Activated naive CD8-positive, alpha-beta T cell treated with anti-CD3 and anti-CD28 coated beads, Interleukin-2, amount 50 U/mL, for 24 hours (primary cell): ENCODE measurements at places on chromosomes 3 and 15.

DNA sequence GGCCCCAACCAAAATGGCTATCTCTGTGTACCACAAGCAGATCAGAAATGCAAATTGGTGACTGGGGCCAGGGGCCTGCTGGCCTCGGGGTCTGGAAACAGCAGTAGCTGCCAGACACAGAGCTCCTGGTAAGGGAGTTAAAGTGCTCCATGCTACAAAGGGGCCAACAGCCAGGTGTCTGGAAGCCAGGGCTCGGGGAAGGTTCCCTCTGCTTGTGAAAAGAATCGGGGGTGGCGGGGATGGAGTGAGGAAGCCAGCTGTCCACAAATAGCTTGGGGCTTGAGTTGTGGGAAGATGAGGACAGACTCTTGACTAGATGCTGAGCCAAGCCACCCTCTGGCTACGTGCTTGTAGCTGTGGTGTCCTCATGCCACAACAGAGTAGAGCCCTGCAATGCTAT, 39.3 kb downstream of the CHRD start:
- no peak for DNase-seq

DNA sequence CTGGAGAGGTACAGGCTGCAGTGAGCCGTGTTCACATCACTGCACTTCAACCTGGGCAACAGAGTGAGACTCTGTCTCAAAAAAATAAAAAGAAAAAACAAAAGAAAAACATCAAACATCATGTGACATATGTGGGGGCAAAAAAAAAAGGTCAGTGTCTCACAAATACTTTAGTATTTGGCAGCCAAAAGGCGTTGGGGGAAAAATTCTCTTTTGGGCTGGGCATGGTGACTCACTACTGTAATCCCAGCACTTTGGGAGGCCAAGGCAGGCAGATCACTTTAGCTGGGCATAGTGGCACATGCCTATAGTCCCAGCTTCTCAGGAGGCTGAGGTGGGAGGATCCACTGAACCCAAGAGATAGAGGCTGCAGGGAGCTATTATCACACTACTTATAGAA, 47.6 kb downstream of the TMCC1 start:
- DNase-seq: no peak

DNA sequence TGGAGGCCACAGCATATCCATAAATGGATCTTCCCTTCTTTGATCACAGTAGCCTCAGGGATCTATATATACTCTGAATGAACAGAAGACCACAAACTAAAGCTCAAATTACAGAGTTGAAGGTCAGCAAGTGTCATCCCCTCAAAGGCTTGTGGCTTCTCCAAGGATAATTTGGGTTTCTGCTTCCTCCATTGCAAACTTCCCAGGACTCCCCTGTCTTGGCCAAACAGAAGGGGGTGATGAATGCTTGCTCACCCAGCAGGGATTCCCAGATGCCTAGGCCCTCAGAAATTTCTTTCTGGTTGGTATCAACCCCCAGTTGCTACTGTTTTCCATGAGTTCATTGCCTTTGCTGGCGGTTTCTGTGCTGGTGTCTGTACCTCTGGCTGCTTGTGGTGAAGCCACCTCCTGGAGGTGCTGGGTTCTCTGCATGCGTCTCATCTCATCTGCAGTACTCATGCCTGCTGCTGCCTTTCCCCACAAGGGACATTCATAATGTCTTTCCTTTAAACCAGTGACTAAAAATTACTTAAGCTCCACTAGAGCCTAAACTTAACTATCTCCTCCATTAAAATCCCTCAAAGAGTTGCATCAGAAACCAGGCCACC, 17.7 kb downstream of the ENTPD3 start:
- DNase-seq: no peak

GRCh38 chr3:52055537-52056351, 627 bp downstream of the DUSP7 start:
- DNase-seq: peak; percentile 55

- DNase-seq: no peak
These were observed 129.3 kb downstream of the IQCH start for GRCh38 chr15:67383899-67384298.

DNA sequence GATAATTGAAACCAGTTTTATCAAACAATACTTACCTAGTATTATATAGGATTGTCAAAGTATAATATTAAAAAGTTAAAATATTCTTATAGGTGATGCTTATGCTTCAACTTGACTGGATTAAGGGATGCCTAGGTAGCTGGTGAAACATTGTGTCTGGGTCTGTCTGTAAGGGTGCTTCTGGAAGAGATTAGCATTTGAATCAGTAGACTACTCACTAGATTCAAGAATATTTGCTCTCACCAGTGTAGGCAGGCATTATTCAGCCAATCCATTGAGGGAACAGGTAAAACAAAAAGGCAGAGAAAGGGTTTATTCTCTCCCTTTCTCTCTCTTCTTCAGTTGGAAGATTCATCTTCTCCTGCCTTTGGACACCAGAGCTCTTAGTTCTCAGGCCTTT, 486.8 kb upstream of the GOLIM4 start:
- DNase-seq: no peak

DNA sequence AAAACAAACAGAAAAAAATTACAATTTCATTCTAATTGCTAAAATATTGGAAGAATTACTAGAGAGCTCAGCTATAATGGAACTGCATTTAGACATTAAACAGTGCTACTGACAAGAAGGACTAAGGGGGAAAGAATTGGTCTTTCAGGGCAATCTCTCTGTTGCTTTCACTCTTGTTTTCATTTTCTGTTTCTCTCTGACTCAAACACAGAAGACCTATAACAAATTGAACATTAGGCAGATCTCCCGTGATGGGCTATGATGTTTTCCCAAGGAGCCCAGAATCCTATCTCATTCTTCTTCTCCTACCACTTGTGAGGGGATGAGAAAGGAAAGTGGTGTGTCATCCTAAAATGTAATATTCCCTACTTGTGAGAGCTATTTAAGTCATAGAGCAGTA, 358.0 kb upstream of the TGFBR2 start:
- DNase-seq: no peak

DNA sequence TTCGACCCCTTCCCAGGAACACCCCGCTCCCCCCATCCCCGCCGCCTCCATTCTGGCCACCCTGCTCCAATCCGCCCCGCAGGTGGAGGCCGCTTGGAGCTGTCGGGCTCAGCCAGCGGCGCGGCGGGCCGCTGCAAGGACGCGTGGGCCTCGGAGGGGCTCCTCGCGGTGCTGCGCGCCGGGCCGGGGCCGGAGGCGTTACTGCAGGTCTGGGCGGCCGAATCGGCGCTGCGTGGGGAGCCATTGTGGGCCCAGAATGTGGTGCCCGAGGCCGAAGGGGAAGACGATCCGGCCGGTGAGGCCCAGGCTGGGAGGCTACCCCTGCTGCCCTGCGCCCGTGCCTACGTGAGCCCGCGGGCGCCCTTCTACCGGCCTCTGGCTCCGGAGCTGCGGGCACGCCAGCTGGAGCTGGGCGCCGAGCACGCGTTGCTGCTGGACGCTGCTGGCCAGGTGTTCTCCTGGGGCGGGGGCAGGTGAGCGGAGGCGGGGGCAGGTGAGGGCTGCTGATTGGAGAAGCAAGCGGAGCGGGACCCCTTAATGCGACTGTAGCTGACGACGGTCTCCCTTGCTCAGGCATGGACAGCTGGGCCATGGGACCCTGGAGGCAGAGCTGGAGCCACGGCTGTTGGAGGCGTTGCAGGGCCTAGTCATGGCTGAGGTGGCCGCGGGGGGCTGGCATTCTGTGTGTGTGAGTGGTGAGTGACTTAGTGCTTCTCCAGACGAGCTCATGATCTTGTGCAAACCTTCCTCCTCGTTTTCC, 2.5 kb downstream of the RCCD1 start:
- DNase-seq: no peak

- no peak for DNase-seq
These were observed 10.2 kb downstream of the CSPG4 start for GRCh38 chr15:75702436-75702835.

GRCh38 chr15:66739287-66739686, 37.3 kb downstream of the SMAD6 start:
- no peak for DNase-seq

DNA sequence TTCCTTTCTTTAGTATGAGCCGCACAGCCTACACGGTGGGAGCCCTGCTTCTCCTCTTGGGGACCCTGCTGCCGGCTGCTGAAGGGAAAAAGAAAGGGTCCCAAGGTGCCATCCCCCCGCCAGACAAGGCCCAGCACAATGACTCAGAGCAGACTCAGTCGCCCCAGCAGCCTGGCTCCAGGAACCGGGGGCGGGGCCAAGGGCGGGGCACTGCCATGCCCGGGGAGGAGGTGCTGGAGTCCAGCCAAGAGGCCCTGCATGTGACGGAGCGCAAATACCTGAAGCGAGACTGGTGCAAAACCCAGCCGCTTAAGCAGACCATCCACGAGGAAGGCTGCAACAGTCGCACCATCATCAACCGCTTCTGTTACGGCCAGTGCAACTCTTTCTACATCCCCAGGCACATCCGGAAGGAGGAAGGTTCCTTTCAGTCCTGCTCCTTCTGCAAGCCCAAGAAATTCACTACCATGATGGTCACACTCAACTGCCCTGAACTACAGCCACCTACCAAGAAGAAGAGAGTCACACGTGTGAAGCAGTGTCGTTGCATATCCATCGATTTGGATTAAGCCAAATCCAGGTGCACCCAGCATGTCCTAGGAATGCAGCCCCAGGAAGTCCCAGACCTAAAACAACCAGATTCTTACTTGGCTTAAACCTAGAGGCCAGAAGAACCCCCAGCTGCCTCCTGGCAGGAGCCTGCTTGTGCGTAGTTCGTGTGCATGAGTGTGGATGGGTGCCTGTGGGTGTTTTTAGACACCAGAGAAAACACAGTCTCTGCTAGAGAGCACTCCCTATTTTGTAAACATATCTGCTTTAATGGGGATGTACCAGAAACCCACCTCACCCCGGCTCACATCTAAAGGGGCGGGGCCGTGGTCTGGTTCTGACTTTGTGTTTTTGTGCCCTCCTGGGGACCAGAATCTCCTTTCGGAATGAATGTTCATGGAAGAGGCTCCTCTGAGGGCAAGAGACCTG, 13.2 kb downstream of the GREM1 start:
- peak; percentile 24 for DNase-seq

- DNase-seq: no peak
These were observed 40.2 kb upstream of the UBE2E2 start for GRCh38 chr3:23162934-23163333.

- no peak for DNase-seq
These were observed 151.0 kb upstream of the MLF1 start for GRCh38 chr3:158419820-158420653.

GRCh38 chr3:121063628-121064027, 155.6 kb downstream of the STXBP5L start:
- no peak for DNase-seq
